ENCODE measurements at places on chromosomes 2 and 18.

GRCh38 chr2:239881561-239882320 is 143.4 kb downstream of the NDUFA10 start:
- no peak for DNase-seq

DNA sequence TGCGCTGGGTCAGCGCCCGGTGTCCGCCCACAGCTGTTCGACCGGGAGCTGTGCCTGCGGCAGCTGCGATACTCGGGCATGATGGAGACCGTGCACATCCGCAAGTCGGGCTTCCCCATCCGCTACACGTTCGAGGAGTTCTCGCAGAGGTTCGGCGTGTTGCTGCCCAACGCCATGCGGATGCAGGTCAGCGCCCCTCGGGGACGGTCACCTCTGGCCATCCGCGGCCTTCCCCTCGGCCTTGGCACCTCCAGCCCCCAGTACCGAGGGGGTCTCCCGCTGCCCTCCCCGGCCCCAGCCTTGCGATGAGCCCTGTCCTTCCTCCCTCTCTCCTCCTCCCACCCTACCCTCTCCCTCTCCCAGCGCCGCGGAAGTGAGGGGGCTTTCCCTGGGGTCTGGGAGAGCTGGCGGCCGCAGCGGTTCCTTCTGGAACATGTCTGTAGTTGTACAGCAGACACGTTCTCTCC is 53.2 kb upstream of the GPR17 start:
- no peak for DNase-seq

DNA sequence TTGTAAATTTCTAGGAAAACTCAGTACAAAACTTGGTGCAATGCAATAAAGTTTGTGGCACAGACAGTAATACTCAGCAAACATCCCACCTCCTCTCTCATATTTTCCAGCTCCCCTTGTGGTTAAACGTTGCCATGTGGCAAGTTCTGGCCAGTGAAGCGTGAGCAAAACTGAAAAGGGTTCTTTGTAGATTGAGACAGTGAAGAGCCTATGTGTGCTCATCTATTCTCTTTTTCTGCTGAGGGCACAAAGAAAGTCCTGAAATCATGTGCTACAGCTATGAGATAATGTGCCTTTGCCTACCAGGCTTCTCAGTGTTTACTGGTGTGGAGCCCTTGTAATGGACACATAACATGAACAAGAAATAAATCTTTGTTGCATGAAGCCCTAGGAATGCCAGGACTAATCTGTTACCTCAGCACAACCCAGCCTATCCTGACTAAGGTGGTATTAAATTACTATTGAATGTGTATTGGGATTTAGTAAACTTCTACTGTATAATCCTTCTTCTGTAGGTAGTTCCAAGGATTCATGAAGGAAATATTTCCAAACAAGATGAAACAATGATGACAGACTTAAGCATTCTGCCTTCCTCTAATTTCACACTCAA is 13.0 kb upstream of the TYMS start:
- no peak for DNase-seq

GRCh38 chr2:223264541-223265193 is 212.7 kb downstream of the KCNE4 start:
- no peak for DNase-seq

DNA sequence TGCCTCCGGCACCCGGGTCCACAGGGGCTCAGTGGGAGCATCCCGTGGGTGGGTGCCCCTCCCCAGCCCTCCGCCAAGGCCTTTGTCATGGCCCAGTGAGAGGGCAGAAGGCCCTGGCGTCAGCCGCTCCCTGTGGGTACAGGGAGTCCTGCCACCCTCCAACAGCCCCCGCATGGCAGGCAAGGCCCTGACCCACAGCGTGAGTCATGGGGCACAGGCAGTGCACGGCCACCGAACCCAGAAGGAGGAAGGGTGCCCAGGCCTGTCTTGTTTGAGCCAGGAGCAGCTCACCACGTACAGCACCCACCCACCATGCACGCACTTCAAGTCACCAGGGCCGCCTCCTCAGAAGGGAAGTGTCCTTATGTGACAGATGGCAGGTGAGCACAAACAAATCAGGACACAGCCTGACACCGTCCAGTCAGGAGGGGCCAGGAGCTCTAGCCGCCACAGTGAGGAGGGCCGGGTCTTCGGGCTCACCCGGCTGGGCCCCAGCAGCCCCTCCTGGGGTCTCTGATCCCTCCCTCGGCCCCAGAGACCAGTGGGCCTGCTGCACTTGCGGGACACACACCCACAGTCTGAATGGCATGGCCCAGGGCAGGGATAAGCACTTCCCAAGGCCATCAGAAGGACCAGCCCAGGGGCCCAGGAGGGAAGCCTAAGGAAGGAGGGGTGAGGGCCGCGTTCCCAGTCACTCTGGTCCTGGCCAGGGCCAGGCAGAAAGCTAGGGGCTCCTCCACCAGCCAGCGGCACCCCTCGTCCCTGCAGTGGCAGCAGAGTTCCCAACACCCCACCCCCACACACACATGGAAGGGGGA is 25.8 kb downstream of the BIN1 start:
- DNase-seq = peak; percentile 77

GRCh38 chr18:22342625-22343024 is 75.1 kb downstream of the CTAGE1 start:
- no peak for DNase-seq

- DNase-seq = no peak
Measured at GRCh38 chr2:137955536-137955935, 8.7 kb upstream of the HNMT start.

DNA sequence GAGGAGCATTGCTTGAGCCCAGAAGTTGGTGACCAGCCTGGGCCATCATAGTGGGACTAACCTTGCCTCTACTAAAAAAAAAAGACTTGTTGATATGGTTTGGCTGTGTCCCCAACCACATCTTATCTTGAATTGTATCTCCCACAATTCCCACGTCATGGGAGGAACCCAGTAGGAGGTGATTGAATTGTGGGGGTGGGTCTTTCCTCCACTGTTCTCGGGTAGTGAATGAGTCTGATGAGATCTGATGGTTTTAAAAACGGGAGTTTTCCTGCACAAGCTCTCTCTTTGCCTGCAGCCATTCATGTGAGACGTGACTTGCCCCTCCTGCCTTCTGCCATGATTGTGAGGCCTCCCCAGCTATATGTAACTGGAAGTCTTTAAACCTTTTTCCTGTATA is 47.0 kb downstream of the PROC start:
- no peak for DNase-seq

DNA sequence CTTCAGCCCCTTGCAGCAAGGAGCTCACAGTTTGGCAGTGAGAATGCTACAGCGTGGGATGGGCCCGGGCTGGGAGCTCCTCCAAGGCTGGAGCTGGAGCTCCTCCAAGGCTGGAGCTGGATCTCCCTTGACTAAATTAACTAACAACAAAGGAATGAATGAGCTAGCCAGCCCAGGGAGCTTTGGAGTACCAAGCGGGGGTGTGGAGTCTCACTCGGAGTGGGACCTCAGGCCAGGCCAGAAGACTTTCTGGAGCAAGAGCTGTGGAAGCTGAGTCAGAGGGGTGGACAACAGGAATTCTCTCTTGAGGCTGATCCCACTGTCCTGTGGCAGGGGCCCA is 244.7 kb upstream of the HS6ST1 start:
- DNase-seq = no peak

DNA sequence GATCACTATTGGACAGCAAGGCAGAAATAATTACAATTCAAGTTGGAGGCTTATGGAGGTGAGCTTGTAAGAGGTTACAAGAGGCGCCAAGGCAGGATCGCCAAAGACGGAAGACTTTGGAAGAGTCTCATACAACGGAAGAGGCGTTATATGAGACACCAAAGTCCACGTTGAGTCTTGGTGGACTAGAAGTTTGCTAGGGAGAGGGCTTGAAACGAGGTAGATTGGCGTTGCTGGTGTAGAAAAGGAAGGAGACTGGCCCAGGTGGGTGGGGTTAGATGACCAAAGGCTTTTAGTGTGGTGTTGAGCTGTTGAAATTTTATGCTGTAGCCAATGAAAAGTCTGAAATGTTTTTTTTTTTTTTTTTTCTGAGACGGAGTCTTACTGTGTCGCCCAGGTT is 1.4 kb downstream of the MSH2 start:
- DNase-seq = no peak

DNA sequence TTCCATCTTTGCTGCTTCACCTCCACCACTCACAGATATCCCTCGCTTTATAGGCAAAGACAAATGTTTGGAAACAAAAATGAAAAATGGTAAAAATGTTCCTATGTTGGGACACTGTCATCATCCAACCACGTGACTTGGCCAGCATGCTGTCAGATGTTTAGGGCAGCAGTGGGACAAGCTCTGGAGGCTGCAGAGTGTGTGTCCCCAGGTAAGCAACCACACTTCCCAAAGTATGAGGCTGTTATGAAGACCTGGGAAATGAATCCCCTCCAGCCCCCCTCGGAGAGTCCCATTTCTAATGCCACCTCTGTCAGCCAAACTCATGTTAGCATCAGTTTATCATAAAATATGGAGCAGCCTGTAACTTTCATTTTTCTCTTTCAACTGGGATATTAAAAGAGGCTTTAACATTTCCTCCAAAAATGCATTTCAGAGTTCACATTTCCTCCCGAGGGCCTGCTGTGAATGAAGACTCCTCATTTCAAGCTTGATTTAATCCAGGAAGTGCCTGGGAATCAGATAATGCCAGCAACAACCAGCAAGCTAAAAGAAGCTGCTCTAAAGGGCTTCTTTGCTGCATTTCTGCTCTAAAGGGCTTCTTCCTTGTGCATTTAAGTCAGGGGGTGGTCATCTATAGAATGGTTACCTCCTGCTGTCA is 66.2 kb downstream of the APOB start:
- DNase-seq = no peak

- DNase-seq = no peak
Measured at GRCh38 chr2:166518634-166519390, 24.8 kb upstream of the SCN7A start.

DNA sequence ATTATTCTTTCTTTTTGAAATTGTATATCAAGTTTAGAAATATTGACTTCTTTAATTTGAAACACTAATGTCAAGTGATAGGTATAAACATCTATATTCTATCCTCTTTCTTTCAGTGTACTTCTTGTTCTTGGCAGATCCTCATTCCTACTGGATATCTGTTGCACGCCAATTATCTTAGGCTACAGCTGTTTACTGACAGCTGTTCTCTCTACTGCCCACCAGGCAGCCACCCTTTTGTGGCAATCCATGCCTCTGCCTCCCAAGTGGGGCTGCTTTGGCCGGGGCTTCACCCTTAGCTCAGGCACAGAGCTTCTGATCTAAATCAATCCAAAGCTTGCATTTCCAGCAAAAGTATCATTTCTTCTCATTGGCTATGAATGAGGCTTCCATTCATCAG is 50.6 kb upstream of the ITSN2 start:
- no peak for DNase-seq

DNA sequence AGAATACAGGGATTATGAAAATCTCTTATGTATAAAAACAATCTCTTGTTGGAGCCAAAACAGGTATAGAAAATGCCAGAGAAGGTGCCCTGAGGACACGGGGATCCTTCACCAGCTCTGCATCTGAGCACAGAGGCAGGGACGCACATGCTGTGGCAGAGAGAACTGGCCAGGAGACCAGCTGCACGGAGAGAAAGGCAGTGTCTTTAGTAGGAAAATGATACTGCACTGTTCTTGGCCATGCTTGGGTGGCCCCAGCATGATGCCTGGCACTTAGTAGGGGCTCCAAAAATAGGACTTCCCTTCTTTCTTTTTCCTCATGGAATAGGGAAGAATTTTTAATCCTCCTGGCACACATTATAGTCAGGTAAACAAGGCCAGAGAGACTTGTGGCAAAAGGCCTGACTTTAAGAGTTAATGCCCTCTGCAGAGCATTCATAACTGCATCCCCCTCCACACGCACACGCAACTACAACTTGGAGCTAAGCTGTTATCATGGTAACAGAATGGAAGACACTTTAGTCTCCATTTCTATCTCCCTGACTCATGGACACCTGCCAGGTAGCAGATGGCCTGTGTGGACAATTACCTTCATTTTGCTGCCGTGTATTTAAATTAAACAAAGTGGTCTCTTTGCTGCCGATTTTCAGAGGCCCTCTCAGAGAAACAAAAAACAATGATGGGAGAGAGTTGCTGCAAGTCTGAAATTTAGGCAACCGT is 59.7 kb upstream of the DNMT3A start:
- DNase-seq = no peak

DNA sequence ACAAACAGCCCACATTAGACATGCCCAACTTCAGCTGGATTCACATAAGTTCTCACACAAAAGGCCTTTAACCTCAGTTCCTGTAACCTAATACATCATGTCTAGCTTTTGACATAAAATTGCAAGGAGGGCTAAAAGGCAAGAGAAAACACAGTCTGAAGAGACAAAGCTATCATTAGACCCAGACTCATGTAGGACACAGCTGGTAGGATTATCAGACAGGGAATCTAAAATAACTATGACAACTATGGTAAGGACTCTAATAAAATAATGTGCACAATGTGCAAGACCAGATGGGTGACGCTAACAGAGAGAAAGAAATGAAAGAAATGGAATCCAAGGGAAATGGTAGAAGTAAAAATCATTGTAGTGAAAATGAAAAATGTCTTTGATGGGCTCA is 643.2 kb upstream of the RAB6C start:
- DNase-seq = no peak

DNA sequence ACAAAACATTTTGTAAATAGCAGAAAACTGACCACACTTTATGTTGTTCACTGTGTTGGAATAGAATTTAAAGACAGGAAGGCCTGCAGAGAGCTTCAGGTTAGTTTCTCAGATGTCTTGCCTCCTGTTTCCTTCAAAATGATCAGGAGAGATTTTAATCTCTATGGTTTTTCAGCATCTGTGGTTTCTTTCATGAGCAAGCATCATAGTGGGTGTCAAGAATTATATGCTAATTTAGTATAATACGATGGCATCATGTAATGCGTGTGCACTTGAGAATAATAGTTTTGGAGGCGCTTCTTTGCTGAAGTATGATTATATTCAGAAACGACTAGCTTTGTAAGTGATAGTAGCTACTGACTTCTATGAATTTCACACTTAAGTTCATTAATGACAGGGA is 149.9 kb downstream of the PLCL1 start:
- no peak for DNase-seq

DNA sequence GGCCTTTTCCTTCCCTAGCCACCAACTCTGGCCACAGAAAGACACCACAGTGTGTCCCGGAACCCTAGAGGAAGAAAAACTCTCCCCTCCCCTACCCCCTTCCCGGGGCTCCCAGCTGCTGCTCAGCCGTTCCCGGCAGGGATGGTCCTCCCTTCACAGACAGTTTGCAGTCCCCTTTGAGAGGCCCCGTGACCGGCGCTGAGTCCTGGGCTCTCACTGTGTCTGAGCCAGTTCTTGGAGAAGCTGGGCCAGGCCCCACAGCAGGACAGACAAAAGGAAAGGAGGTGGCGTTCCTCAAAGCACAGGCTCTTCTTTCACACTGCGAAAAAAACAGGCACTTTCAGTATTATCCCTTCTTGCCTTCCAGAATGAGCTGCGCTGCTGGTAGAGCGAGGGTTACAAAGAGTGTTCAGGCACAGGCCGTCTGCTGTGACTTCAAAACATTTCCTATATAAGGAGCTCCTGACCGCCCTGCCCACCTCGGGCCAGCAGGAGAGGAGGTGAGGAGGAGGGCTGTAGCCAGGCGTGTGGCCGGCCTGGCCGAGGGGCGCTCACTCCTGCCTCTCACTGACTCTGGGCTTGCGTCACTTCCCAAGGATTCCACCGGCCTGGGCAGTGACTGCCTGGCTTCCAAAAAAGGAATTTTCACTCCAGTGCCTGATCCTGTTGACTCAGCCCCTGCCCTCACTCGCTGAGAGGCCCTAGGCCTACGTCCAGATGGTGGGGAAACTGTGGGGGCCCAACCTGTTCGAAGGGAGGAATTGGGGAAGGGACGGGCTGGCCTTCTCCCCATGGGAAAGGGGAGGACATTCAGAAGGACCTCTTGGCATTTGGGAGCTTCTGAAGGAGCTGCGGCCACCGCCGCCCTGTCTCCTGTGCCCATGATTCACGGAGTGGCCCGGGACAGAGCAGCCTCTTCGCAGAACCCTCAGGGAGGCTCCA is 24.9 kb downstream of the CIDEA start:
- no peak for DNase-seq

Measured in T-helper 2 cell (primary cell).